ENCODE measurements at places on chromosomes 2 and 18.

DNA sequence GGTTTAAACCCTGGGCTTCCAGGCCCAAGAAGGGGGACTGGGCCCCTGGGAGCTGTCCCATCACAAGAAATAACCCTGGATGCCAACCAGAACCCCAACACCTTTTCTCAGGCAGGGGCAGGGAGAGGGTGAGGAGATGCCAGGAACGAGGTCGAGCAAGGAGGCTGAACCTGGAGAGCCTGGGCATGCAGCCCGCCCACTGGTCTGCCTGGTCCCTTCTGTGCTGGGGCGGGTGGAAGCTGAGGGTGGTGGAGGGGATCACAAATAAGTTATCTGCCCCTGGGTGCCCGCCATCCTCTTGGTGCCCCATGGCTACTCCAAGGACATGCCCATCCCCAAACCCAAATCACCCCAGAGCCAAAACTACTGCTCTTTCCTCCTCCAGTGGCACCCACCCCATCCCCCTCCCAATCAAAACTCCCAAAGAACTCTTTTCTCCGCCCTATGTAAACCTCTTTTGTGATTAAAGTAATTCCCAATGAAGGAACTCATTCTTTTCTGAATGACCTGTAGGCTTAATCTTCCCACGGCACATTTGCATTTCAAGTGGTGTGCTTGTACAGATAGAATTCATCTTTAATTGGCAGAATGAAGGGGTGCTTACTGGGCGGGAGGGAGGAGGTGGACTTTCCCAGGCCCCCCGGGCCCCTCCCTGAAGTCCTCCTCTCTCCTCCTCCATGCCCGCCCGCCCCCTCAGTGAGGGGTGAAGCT is 47.9 kb downstream of the EFR3B start:
- no peak for DNase-seq

GRCh38 chr2:159905926-159906714 is 108.1 kb upstream of the CD302 start:
- DNase-seq: no peak

DNA sequence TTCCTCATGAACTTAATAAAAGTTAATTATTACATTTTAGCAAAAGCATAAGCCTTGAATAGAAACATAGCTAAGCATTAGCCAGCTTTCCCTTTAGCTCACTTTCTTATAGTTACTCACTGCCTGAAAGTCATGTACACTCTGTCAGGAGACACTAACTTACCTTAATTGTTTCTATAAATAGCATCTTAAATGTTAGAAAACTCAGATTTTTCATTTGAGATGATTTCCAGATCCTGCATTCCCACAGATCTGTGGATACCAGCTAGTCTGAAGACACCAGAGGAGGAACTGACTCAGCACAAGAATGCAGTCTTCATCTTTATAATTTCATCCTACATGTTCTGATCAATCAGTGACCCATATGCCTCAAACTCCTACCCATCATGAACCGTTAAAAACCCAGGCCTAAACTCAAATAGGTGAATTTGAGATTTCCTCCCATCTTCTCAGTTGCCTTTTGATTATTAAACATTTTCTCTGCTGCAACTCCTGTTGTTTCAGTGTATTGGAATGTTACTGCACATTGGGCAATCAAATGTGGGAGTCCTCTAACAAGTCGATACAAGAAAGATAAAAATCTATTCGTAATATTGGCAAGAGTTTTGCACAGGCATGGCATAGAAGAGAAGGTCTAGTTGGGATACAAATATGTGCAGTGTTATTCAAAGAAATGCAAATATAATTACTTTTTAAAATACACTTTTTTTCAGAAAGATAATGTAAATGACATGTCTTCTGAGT is 857.4 kb upstream of the CDH2 start:
- DNase-seq: no peak

DNA sequence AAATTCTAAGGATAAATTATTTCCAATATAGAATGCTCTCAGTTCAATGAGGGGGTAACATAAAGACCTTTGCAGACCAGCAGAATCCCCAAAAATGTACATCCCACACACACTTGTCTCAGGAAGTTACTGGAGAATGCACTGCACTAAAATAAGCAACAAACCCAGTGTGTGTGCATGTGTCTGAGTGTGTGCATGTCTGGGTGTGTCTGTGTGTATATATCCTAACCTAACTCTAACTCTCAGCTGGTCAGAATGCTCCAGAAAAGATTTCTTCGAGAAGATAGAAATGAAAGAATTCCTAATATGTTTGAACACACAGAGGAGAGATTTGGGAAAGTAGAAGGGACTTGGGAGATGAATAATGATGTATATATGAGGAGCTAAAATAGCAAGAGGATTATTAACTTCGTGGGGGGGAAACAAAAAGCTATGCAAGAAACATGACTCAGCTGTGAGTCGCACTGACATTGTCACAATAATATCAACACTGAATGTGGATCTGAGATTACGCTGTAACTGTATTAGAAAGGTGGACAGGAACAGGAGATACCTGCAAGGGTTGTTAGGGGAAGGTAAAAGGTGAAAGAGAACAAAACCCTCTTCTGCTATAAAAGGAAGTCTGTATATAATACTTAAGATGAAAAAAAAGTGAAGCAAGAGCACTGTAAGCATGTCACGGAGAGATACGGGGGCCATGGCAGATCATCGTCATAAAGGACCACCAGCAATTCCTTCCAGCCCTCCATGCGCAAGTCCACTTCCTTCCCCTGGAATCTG is 11.1 kb downstream of the COLEC12 start:
- no peak for DNase-seq

GRCh38 chr2:214050731-214051130 is 360.1 kb upstream of the VWC2L start:
- DNase-seq: no peak

DNA sequence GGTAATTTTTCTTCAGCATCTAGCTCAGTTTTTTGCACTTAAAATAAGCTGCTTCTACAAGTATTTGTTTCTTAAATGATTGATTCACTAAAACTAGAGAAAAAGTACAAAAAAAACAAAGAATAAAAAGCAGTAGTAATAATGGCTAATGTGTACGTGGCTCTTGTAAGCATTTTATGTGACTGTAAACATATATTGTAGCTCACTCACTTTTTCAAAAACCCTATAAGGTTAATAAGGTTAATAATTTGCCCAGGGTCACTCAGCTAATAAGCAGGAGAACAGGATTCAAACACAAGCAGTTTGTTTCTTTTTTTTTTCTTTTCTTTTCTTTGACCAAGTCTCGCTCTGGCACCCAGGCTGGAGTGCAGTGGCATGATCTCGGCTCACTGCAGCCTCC is 67.5 kb downstream of the RMDN2 start:
- no peak for DNase-seq

- peak; percentile 60 for DNase-seq
Observed at GRCh38 chr18:63949068-63949737, at the start of gene HMSD. Gene HMSD (plus strand): TSS chr18:63949301. CDS start chr18:63953456, 4,155 bp downstream.

GRCh38 chr18:50707855-50708469 is 111.9 kb downstream of the MRO start:
- DNase-seq: no peak

DNA sequence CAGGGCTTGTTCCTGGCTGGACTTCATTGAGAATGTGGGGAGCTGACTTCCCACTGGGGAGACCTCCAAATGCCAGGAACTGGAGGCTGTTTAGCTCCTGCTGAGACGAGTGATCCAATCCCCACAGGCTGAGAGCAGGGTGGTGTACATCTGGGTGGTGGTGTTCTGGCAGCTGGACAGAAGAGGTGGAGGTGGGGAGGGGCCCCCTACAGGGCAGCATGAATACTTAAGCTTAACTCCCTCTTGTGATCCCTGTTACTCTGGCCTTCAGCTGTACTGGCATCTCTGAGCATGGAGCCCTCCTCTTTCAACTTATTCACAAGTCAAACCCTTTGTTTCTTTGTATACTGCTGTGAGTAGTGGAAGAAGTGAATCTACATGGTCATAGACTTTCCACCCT is 167.8 kb upstream of the LYPD1 start:
- no peak for DNase-seq

GRCh38 chr2:162177301-162177700 is 25.3 kb upstream of the GCG start:
- no peak for DNase-seq

DNA sequence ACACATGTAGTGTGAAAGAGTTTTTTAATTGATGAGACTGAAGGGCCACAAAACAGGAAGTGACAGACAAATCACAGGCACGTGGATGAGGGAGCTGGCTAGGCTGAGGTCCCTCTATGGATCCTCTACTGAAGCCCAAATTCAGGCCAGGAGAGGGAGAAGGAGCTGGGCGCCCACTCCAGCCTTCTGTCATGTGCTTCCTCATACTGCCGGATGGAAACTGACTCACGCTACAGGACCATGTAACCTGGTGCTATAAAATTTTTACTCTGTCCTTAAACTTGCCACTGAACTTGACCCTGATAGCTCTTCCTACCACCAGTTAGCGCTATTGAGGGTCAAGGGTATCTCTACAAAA is 31.3 kb downstream of the PSTPIP2 start:
- DNase-seq: no peak

DNA sequence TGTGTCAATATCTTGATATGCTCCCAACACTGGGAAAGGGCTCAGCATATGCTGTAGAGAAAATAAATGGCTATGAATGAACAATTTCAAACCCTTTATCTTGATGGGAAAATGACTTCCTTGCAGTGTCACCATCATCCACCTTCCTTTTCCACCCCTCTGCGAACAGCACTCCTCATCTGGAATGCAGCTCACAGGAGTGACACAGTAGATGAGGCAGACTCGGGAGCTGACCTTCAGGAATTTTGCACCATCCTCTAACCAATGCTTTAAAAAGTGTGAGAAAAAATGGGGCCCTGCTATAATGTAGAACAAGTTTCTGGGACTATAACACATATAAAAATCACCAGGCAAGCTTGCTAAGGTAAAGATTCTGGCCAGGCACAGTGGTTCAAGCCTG is 41.3 kb upstream of the YPEL5 start:
- no peak for DNase-seq

- DNase-seq: no peak
Observed at GRCh38 chr2:112566104-112566503, 18.3 kb upstream of the CHCHD5 start.

- no peak for DNase-seq
Observed at GRCh38 chr2:49936965-49937364, 782.6 kb upstream of the FSHR start.

DNA sequence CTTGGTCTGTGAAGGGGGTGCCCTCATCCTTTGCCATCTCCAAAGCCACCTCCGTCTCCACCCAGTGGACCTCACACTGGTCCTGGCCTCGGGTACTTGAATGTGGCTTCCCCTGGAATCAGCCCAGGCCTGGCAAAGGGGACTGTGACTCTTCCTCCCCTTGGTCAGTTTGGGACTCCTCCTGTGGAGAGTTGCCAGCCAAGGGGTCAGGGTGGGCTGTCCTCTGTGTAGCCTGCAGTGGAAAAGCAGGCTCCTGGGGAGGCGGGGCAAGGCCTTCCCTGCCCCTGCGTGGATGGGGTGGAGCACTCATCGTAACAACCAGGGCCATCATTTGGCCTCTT is 59.8 kb downstream of the INHBB start:
- no peak for DNase-seq

DNA sequence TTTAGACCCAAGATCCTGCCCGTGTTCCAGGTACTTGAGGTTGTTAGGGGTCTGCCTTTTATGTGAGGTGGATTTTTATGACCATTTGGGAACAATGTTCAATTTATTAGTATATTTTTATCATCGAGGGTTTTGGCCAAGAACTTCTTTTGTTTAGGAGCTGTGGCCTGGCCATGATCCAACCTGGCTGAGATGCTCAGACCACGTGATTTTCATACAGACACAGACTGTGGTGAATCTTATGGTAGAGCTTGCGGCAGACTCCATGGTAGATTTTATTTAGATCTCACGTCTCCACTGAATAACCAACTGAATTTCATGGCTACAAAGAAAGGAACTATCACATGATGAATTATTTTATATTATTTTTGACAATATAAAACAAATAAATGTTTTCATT is 405.5 kb upstream of the VWC2L start:
- no peak for DNase-seq

GRCh38 chr2:218029366-218030360 is 26.9 kb upstream of the TNS1 start:
- DNase-seq: no peak

DNA sequence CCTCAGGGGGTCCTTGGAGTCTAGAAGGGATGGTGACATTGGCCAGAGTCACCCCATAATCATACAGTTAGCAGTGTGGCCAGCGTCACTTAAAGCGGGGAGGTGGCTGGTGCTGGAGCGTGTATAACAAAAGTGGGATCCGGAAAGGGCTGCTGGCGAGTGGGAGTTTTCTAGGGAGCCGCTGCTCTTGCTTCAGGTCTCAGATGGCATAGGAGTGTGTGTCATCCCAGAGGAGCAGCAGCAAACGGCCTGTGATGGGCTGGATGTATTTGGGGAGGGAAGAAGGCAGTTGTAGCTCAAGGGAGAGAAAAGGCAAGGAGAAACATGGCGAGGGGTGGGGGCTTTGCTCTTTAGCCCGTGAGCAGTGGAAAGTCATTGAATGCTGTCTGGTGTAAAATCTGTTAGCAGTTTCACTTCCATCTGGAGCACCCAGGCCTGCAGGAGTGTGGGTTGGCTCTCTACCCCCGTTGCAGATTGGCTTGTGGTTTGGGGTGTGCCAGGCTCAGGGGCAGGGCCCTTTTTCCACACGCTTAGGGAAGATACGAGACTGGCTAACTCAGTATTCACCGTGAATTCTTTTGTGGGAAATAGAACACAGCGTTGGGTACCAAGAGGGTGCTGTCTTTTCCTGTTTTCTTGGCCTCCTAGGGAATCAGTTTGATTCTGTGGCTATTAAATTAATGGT is 120.5 kb downstream of the AGAP1 start:
- DNase-seq: no peak

DNA sequence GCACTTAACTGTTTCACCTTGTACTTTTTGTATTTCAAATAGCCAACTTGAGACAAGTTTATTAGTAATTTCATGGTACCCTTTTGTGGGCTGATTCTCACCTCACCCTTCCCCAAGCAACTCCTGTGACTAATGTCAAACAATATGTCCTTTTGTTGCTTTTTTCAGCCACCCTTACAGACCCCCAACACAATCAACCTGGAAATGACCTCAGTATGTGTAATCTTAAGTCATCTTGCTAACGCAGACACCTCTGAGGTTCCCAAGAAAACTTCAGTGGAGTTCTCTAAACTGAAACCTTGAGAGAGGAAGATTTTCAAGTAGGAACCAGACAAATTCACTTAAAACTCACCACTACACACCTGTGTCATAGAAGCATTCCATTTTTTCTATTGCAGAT is 69.5 kb downstream of the KYNU start:
- DNase-seq: no peak

- no peak for DNase-seq
Observed at GRCh38 chr2:128686881-128687555, 368.4 kb upstream of the HS6ST1 start.

GRCh38 chr18:57909620-57910019 is 106.5 kb upstream of the ATP8B1 start:
- DNase-seq: no peak

GRCh38 chr18:46167971-46168370 is 63.8 kb downstream of the HAUS1 start:
- peak; percentile 26 for DNase-seq
